ENCODE measurements at places on chromosomes 13 and 19. TPM values are rescaled to one million over a fixed set of nuclear protein-coding genes. Genes with fewer than 3 reads are reported as not detected.

DNA sequence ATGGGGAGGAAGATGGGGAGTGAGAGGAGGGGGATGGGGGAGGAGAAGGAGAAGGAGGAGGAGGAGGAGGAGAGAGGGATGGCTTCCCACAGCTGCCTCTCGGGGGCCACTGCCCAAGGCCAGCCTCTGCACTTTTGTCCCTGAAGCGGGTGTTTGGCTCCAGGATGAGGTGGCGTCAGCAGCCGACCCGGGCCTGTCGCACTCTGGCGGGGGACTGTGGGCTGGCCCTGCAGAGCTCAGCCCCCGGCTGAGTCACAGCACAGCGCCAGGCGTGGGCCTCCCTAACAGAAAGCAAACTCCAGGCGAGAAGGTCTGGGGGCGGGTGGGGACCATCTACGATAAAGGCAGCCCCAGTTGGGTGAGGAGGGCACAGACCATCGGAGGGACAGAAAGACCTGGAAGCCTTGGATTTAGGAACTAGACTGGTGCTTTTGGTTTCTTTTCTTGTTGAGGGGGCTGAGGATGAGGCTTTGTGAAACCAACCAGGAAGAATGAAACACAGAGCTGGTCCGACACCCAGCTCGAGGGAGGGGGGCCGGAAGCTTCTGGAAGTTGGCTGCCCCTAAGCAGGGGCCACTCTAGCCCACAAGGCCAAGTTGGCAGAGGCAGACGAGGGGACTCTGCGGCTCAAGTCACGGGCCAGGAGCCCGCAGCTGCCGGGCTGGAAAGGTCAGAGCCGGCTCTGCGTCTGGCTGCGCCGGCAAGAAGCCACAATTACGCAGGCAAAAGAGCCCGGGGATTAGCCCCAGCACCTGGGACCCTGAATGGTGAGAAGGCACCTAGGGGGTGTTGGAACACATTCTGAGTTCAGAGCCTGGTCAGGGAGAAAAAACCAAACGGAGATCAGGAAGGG is 18.2 kb downstream of the LSM4 start:
- DNase-seq, result peak; percentile 93

- no peak for DNase-seq
These were observed 1.5 kb downstream of the IFNL4 start for GRCh38 chr19:39246951-39247669.

DNA sequence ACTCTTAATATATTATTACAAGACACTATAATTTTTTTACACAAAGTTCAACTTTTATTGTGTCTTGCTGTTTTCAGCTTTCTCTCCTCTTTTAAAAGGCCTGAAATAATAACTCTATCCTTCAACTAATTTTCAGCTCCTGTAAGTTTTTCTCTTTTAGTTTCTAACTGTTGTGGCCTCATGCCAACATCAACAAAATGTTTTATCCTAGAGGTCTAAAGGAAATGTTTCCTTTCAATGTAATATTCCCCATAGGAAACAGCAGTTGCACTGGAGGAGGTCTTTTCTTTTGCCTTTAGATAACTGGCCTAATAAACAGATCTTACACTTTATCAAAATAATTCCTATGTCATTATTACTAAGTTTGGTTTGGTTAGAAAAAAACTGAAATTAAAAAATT is 8.5 kb upstream of the ZNF616 start:
- DNase-seq, result no peak

DNA sequence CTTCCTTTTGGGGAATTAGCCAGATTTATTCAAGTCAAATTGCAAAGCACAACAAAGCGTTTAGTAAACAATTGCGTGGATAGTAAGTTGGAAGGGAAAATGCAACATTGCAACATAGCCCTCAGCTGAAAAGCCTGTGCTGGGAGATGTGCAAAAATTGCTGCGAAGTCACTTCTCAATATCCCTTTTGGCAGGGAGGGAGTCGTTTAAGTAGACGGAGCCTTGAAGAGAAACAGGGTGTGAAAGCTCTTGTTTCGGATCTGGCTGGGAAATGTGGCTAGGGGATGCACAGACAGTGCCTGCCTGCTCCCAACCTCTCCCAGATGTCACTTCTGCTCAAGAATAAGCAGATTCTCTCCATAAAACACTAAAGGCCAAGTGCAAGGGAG is 56.8 kb downstream of the SLC7A1 start:
- DNase-seq, result peak; percentile 41

GRCh38 chr13:23699271-23699670 is 129.1 kb downstream of the TNFRSF19 start:
- no peak for DNase-seq

- DNase-seq, result no peak
These were observed 1.5 kb downstream of the ZNF787 start for GRCh38 chr19:56119582-56119978.

The CEACAM21 gene
- 0.27 TPM for total RNA-seq

The SYT3 gene
- not detected for total RNA-seq

The LRRC4B gene
- total RNA-seq, result 0.81 TPM

The C19orf73 gene
- total RNA-seq, result 1.0 TPM

All from cardiac septum (tissue), 1 donor.